Esophagus muscularis mucosa (tissue), 4 donors: ENCODE measurements at places on chromosomes 6 and 20. TPM values are rescaled to one million over a fixed set of nuclear protein-coding genes. Genes with fewer than 3 reads are reported as not detected.

DNA sequence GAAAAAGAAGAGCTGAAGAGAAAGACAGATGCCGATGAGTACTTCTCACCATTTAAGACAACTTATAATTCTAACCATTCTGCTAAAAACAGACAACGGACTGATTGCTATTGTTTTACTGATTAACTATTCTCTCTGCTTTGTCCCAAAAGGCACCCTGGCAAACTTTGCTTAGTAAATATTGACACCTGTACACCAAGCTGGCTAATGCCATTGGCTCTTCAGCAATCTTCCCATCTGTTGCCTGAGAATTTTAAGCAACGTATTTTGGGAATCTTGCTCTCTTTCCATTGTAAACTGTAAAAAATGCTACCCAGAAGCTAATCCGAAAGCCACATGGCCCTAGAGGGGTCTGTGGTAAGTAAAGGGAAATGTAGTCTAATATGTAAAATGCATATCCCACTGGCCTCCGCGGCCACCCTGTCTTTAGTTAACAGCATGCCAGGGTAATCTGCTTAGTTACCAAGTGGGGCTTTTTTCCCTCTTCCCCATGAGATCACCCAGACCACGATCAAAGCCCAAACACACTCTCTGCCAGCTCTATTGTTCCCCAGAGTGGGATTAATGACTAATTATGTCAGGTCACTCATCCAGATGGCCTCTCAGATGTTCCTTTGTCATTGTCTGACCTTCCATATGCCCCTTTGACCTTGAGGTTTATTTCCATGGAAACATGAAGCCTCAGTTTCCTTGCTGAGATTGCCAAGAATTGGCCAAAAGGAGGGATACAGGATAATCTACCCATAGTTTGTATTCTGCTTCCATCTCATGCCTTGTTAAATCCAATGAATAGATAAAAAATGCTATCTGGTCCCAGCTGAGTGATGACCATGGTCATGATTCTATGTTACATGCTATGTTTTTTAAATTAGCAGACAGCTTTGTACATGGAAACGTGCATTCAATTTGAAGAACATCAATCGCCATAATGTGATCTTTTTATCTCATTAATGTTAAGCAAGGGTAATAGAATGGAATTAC, 216.4 kb upstream of the MCHR2 start:
- H3K4me1 ChIP-seq: no peaks in the 10 kb centered on the region
- no peak overlapping the region for H3K4me3 ChIP-seq
- DNase-seq: no peak
- no peaks in the 10 kb centered on the region for H3K27me3 ChIP-seq
- no peak overlapping the region for H3K27ac ChIP-seq

DNA sequence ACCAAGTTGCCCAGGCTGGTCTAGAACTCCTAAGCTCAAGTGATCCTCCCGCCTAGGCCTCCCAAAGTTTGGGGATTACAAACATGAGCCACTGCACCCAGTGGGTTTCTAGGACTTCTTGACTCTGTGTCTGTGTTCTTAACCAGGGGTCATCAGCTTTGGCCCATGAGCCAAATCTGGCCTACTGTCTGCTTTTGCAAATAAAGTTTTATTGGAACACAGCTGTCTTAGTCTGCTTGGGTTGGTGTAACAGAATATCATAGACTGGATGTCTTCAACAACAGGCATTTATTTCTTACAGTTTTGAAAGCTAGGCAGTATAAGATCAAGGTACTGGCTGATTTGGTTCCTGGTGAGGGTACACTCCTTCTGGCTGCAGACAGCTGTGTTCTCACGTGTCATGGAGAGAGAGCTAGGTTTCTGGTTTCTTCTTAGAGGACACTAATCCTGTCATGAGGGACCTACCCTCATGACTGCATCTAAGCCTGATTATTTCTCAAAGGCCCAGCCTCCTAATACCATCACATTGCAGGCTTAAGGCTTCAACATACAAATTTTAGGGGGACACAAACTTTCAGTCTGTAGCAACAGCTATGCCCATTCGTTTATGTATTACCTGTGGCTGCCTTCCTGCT, 23.3 kb downstream of the ARFGEF2 start:
- peaks cover 5% of the 10 kb centered on the region for H3K36me3 ChIP-seq
- H3K27ac ChIP-seq: no peak overlapping the region
- no peak overlapping the region for H3K4me3 ChIP-seq
- H3K4me1 ChIP-seq: peaks cover 18% of the 10 kb centered on the region
- H3K27me3 ChIP-seq: no peaks in the 10 kb centered on the region

DNA sequence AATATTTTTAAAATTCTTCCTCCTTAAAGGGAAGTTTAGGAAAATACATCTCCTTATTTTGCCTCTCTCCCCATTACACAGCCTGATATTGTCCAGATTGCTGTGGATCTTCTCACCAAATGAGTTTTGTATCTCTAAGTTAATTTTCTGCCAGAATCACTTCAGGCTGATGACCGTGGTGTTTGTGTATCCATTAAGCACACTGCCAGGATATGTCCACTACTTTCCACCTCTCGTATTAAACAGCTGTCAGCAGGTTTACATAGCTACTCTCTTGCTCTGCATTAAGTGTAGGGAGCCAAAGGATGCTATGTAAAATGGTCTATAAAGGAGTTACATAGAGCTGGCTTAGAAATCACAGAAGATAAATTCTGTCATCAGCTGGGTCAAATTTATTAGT, 201.1 kb downstream of the ZFAND3 start:
- DNase-seq: no peak
- H3K27me3 ChIP-seq: no peaks in the 10 kb centered on the region
- H3K4me1 ChIP-seq: peaks cover 3% of the 10 kb centered on the region
- H3K4me3 ChIP-seq: no peak overlapping the region
- no peaks in the 10 kb centered on the region for H3K36me3 ChIP-seq
- H3K27ac ChIP-seq: peak overlapping the region; percentile 41

GRCh38 chr6:30700340-30700739, 9.6 kb upstream of the NRM start:
- no peak overlapping the region for H3K4me3 ChIP-seq
- DNase-seq: no peak
- H3K4me1 ChIP-seq: peaks cover 7% of the 10 kb centered on the region
- H3K27me3 ChIP-seq: no peaks in the 10 kb centered on the region
- peaks cover 40% of the 10 kb centered on the region for H3K36me3 ChIP-seq

GRCh38 chr6:107786179-107786578, 37.9 kb downstream of the SCML4 start:
- H3K27me3 ChIP-seq: no peaks in the 10 kb centered on the region
- DNase-seq: no peak
- no peak overlapping the region for H3K4me3 ChIP-seq
- no peaks in the 10 kb centered on the region for H3K36me3 ChIP-seq
- H3K27ac ChIP-seq: no peak overlapping the region

DNA sequence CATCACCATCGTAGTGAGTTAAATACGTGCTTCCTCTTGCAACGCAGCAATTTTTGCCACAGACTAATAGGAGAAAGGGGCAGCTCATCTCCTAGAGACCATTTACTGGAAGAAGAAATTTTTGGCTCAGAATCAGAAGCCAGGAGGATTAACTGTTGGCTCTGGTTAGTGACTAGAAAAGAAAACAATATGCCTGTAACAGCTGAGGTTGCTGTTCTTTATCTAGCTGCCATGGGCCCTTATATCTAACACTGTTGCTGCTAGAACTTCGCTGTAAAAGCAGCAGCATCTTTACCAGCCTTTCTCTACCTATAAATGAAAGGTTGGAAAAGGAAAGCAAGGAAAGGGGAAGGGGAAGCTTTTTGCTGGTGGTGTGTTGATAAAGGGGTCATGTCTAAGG, 65.9 kb downstream of the FAM135A start:
- DNase-seq: no peak
- H3K4me1 ChIP-seq: peaks cover 35% of the 10 kb centered on the region
- peaks cover 8% of the 10 kb centered on the region for H3K36me3 ChIP-seq
- no peaks in the 10 kb centered on the region for H3K27me3 ChIP-seq
- no peak overlapping the region for H3K4me3 ChIP-seq

GRCh38 chr6:35147486-35147885, 6.3 kb upstream of the TCP11 start:
- no peak for DNase-seq
- no peaks in the 10 kb centered on the region for H3K4me1 ChIP-seq
- no peaks in the 10 kb centered on the region for H3K36me3 ChIP-seq

DNA sequence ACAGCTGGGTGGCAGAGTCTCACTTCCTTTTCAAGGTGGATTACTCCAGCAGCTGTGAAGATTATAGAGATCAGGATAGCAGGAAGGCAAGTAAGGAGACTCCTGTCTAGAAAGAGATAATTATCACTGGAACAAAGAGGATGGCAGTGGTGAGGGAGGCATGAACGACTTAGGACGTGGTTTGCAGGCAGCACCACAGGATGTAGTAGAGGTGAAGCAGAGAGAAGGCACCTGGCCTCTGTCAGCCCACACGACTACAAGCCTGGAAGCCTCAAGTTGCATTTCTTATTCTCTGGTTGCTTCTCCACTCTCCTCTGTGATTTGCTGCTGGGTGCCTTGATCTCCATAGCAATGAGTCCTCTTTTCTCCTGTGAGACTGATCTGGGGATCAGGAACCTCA, 62.7 kb downstream of the TSHZ2 start:
- DNase-seq: no peak
- H3K4me1 ChIP-seq: no peaks in the 10 kb centered on the region
- no peak overlapping the region for H3K4me3 ChIP-seq
- no peak overlapping the region for H3K27ac ChIP-seq
- H3K36me3 ChIP-seq: no peaks in the 10 kb centered on the region

DNA sequence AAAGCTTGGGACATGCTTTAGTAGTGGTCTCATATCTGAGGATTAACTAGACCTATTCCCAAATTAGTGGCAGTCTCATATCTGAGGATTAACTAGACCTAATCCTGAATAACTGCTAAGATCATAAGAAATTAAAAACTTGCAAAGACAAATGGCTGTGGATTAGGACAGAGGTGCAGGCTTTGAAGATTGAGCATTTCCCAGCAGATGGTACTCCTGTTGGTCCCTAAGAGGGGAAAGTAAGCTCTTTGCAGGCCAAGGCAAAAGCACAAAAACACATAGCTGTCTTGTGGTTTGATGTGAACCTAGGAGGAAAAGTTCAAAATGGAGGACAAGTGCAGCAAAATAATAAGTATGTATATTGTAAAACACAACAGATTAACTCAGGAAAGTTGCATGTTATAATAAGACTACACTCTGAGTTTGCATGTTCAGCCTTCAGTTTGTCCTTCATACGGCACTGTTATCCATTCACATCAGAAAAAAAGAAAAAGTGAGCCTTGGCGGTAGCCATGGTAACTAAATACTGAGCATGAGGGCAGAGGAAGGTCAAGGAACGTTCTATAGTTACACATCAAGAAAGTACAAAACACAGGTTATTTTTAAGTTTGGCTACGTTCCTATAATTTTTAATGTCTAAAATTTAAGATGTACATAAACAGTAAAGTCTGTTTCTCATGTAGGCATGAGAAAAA, 62.8 kb downstream of the FILIP1 start:
- no peak for DNase-seq
- H3K4me1 ChIP-seq: peaks cover 50% of the 10 kb centered on the region
- H3K36me3 ChIP-seq: no peaks in the 10 kb centered on the region
- H3K27ac ChIP-seq: peak overlapping the region; percentile 78
- no peaks in the 10 kb centered on the region for H3K27me3 ChIP-seq

DNA sequence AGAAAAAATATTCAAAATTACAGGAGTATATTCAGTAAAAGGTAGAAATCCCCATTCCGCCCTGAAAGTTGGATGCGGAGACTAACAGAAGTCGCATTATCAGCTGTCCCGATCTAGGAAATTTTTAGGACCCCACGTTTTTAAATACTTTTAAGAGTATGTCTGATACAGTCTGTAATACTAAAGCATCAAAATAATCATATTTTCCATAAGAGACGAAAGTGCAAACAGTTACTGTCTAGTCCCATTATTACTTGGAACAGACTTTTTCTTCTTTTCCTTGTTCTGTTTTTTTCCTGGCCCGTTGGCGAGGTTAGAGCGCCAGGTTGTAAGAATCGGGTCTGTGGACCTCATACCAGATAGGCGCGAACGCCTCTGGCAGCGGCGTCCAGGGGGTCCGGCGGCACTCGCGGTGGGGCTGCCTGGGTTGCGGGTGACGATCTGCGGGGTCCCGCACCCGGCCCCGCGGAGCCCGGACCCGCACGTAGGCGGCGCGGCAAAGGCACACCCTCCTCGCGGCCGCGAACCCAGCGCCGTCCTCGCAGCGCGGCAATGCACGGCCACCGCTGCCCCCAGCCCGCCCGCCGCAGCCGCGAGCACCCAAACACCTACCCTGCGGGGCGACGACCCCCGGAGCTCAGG, 460 bp downstream of the PLAGL1 start:
- H3K27me3 ChIP-seq: peaks cover 4% of the 10 kb centered on the region
- DNase-seq: no peak
- H3K4me1 ChIP-seq: peaks cover 4% of the 10 kb centered on the region

DNA sequence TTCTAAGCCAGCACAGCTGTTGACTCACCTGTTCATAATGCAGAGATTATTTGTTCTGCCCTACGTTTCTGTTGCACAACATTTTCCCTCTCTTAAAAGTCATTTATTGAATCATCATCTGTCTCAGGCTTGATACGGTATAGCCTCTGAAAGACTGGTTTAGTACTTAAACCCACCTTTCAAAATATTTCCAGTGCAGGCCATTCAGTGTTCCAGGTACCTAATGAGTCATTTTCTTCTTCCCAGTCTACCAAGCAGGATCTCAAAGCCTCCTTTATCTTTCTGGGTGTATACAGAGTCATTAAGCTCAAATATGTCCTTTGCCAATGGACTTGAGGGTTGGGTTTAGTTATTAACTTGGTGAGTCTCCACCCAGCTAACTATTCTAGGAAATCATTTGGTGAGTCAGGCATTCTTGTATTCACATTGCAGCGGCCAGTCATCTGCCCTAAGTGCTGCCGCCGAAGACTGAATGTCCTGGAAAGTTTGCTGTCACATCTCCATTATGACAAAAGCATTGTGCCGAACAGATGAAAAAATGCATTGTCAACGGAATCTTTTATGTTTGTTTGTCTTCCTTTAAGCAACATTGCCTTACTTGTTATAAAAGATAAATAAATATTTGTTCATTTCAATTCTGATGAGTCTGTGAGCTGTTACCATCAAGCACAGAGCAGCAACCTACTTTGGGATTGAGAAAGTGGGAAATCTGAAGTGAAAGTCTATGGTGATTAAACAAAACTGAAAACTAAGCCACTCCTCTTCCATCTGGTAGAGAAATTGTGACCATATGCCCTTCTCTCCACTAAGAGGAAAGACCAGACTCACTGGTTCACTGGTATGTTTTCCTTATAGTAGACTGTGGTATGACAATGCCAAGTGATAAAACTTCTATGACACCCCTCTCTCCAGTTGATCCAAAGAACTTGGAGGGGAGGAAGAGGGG, 14.3 kb upstream of the FAM135A start:
- H3K4me3 ChIP-seq: no peak overlapping the region
- no peaks in the 10 kb centered on the region for H3K36me3 ChIP-seq
- H3K27me3 ChIP-seq: no peaks in the 10 kb centered on the region
- no peak for DNase-seq
- H3K27ac ChIP-seq: no peak overlapping the region

KCNK16 gene
- not detected for total RNA-seq

PKIB gene
- total RNA-seq: not detected
